ENCODE measurements at places on chromosomes 5 and 9.
A peak's percentile ranks its signal among the peaks of the same experiment; 100 is the strongest.

DNA sequence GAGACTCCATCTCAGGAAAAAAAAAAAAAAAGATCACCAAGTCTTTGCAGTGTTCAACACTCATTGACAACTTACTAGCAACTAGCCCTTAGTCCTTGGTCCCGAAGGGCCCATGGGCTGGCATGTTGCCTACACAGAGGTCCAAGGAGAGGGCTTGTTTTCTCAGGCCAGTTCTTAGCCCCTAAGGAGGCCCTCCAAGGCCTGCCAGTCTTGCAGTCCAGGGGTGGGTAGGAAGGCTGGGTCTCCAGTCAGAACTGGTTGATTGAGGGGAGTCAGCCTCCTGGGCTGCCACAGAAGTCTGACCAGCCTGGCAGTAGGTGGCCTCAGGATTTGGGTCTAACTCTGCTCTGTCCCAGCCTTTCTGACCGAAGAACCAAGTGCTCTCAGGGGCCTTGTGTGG lies 32.7 kb downstream of the IER5L start:
- no peak for DNase-seq

DNA sequence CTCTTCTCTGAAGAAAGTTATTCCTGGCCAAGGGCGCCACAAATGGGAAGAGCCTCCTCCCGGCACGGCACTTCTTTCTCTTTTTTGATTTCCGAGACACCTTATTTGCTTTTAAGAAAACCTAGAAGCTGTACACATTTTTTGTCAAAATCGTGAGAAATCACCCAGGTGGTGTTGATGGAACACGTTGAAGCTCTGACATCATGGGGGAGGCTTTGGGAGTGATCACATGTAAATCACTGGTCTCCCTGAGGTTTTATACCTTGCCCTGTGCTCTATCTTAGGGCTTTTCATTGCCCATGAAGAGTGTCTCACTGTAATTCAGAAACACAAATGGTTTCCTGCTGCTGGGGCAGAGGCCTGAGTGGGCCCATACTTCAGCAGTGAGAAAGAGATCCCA lies 27.4 kb downstream of the SLC36A1 start:
- no peak for DNase-seq

- DNase-seq = no peak
Measured at GRCh38 chr9:134392900-134393299, 66.6 kb downstream of the RXRA start.

GRCh38 chr9:122252796-122253195 lies 11.8 kb downstream of the RBM18 start:
- no peak for DNase-seq

GRCh38 chr5:155773680-155774079 lies 553.3 kb upstream of the SGCD start:
- no peak for DNase-seq

GRCh38 chr5:63055421-63055820 lies 476.8 kb downstream of the LRRC70 start:
- no peak for DNase-seq

GRCh38 chr5:154544646-154545045 lies 66.6 kb upstream of the HAND1 start:
- no peak for DNase-seq

DNA sequence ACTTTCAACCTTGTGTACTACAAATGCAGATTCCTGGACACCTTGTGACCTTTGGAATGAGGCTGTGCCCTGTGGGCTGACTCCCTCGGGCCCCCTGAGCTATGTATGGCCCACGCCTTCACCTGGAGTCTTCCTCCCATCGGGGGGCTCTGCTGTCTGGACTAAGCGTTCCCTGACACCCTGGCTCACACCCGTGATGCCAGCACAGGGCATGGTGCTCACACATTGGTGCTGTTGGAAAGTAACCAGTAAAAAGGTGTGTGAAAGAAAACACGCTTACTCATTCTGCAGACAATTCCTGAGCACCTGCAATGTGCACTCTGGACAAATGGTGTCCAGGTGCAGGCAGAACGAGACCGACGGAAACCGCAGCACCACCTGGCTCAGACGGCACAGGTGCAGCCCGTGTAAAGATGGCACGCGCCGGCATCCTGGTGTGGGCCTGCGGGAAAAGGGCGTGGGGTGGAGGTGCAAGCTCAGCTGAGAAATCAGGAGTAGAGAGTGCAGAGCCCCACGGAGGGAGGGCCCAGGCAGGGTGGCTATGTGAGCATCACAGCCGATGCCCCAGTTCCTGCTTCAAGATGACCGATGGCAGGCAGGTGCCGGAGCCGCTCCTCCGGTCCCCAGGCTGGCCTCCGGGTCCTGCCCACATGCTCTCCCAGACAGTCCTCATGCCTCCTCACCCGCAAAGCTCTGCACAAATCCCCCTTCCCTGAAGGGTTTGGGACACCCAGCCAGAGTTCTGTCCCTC lies 11.0 kb downstream of the LPCAT1 start:
- no peak for DNase-seq

DNA sequence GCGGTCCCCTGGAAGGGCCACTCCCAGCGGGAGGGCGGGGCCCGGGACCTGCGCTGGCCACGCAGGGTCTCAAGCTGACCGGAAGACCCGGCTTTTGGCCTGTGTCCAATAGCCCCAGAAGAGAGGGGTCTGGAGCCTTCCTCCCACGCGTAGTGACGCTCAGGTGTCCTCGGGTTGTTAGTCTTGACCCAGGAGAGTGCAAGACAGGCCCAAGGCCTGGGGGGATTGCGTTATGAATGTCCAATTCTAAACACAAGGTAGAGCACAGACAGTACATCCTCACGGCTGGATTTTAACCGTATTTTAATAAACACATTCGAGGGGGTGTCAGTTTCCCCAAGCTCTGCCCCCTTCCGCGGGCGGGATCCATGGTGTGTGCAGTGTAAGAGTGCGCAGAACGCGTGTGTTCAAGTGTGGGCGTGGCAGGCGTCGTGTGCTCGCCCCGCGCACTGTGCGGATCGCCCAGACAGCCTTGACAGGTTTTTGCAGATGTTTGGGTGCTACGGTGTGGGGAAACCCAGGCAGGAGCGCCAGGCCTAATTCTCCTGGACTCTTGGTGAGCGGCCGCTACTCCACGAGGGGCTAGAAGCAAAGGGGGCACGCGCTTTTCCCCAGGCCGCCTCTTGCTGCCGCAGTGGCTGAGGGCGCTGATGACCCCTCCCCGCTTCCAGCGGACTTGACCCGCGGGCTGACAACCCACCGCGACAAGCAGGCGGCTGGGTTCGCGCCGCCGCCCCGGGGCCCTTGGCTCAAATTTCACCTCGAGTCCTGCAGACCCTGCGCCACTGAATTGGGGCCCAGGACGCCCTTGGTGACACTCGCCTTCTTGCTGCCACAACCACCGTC lies 6.1 kb upstream of the DMRT3 start:
- DNase-seq = no peak

DNA sequence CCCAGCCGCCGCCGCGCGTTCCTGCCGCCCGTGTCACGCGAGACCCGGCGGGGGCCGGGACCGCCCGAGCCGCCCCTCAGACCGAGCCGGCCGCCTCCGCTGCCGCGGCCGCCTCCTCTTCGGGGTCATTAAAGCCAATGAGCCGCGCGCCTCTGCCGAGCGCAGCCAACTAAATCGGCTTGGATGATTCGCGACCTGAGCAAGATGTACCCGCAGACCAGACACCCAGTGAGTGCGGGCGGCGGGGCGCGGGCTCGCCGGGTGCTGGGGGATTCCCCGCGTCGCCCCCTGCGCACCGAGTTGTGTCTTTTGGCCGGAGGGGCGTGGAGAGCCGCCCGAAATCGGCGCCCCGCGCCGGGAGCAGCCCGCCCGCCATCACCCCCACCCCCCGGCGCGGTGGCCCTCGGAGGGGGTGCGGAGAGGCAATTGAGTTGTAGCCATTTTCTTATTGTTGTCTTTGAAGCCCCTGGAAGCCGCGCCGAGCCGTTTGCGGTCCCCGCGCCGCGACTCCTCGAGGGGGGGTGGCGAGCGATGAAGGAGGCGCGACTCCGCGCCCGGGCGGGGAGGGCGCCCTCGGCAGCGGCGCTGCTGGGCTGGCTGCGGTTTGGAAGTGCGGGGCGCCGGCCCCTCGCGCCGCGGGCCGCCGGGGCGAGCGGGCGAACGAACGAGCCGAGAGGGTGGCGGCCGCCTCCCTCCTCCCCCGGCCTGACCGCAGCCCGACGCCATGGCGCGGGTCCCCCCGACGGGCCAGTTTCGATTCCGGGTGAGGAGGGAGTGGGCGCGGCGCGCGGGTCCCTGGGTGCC lies 1.0 kb downstream of the TLE4 start:
- peak; percentile 31 for DNase-seq

- no peak for DNase-seq
Measured at GRCh38 chr5:74226716-74227485, 413.6 kb downstream of the ENC1 start.

GRCh38 chr5:56317923-56318561 lies 84.9 kb upstream of the ANKRD55 start:
- DNase-seq = no peak

DNA sequence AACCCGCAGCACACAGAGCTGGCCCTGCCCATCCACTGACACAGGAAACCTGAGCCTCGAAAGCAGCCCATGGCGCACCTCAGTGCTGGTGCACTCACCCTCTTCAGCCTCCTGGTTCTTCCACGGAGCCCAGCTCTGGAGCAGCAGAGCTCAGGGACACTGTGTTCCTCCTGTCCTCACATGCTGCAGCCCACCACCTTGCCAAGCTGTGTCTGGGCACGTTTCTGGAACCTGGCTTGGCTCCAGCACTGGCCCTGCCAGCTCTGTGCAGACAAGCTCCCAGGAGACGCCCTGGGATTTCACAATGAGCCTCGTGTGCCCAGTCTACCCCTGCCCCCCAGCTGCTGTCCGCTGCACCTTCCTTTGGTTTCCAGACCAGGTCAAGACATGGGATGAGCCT lies 119.5 kb downstream of the SYK start:
- DNase-seq = no peak

DNA sequence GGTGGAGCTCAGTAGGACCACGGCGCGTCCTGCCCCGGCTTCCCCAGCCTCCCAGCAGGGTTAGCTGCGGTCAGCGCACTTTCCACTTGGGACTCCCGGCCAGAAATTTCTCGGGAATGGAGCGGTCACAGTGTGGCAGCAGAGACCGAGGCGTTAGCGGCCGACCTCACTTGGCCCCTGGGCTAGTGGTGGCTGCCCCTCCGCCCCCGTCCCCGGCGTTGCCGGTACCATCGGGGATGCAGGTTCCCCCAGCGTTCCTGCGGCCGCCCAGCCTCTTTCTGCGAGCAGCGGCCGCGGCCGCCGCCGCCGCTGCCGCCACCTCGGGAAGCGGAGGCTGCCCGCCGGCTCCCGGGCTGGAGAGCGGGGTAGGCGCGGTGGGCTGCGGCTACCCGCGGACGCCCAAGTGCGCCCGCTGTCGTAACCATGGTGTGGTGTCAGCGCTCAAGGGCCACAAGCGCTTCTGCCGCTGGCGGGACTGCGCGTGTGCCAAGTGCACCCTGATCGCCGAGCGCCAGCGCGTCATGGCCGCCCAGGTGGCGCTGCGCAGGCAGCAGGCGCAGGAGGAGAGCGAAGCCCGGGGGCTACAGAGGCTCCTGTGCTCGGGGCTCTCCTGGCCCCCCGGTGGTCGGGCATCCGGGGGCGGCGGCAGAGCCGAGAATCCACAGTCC lies 460 bp downstream of the DMRTA1 start:
- DNase-seq = no peak

DNA sequence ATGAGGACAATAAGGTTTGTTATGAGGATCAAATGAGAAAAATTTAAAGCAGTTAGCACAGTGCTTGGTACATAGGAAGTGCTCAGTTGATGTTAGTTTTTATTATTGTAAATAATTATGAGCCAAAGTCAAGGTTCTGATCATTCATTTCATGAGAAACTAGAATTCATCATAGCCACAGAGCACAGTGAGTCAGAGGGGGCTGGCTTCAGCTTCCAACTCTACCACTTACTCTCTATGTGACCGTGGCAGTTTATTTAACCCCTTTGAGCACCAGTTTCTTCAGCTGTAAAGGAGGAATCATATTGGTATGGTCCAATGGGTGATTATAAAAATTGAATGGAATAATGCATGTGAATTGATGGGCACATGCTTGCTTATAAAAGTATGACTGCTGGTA lies 39.4 kb downstream of the KLHL3 start:
- no peak for DNase-seq

- DNase-seq = no peak
Measured at GRCh38 chr9:19732441-19732951, 56.3 kb downstream of the SLC24A2 start.

DNA sequence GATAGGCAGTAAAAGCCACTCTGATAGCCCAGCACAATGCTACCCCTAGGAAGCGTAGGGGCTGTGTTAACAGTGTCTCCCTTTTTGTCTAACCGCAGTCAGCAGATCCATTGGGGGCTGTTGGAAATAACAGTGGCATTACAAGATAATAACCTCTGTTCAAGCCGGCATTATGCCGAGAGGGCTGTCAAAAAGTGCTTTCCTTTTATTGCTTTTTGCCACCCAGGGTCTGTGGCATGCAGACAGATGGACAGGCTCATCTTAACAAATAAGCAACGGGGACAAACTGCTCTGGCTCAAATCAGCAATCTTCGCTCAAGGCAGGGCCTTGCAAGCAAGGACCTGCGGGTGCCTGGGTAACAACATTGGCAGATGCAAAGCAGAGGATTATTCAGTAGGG lies 123.3 kb downstream of the TLR4 start:
- DNase-seq = no peak

DNA sequence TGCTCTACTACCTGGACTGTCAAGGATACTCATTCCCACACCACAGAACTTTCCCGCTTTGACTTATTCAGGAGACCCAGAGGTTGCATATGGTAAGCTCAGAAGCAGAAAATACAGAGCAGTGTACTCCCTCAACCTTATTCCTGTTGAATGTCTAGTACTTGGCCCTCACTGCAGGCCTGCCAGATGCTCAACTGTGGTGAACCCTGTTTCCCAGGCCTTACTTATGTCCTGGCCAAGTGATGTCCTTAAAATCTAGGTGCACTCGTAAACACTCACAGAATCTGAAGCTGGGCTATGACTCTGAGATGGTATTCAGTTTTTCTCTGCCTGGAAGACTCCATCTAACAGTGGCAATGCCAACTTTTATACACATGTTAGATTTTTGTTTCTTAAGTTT lies 21.0 kb downstream of the DIAPH1 start:
- no peak for DNase-seq

GRCh38 chr5:179292681-179293635 lies 52.3 kb downstream of the ADAMTS2 start:
- no peak for DNase-seq

DNA sequence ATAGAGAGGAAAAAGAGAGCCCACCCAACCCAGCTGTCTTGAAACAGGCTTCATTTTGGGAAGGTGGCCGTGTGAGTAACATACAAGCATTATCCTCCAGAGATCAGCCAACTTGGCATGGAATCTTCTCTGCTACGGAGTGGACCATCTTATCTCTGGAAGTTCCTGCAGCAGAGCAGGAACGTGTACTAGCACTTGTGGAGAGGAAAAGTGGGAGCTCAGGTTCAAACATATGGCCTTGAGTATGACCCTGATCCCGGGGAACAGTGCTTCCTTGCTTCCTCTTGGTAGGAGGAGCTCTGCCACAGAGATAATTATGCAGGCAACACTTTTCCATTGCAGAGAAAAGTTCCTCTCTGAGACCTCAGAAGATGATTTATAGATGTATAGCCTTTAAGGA lies 490.4 kb upstream of the ACO1 start:
- DNase-seq = no peak
